NCI-H524 treated with DMSO at 0.1 percent for 48 hours (cell line): ENCODE measurements at places on chromosomes 4 and X.

DNA sequence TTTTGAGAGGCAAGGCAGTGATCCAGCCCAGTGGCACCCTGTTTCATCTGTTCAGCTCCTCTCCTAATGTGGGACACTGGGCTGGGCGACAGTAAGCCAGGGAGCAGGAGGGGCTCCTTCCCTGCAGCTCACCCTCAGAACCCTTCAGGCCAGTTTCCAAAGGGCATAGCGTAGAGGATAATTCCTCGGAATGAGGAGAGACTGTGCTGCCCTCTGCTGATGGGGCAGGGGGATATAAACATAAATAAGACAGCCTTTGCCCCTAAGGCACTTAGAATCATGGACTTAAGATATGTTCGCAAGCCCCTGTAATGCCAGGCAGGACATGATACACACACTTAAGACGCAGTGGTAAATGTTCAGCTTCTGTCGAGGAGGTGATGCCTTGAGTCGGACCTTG, 27.9 kb upstream of the ZNF185 start:
- no peak for DNase-seq

GRCh38 chr4:118972167-118972566, 83.5 kb downstream of the SYNPO2 start:
- no peak for DNase-seq

GRCh38 chr4:28675582-28675981, 1814.9 kb downstream of the STIM2 start:
- DNase-seq: no peak

DNA sequence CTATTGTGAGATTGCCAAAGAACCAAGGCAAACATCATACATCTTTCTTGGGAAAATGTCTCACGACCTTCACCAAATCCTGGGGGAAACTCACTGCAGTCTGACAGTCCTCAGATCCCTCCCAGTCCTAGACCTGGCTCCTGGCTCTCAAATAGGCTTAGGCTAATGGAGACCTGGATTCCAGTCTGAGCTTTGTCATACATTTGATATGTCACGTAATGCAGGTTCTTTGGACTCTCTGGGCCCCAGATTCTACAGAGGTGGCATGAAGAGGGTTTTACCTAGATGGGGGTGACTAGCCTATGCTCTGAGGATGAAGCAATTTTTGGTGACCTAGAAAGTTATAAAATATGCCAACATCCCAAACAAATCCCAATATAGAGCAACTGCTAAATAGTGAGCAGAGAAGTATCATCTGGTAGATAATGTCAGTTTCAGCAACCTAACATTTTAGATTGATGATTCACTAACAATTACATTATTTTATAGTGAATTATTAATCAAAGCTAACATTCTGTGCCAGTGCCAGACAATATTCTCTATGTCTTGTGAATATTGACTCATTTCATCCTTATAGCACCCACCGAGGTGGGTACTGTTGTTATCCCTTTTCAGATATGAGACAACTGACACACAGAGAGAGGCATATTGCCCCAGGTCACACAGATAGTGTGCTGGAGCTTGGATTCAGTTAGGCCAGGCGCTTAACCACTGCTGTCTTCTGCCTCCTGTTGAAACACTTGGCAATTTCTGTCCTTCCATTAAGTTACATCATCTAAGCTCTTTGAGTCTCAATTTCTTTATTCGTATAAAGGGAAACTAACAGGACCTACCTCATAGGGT, 195.4 kb upstream of the MAMLD1 start:
- DNase-seq: no peak

- DNase-seq: no peak
Observed at GRCh38 chrX:3651277-3651676, 62.2 kb downstream of the PRKX start.

DNA sequence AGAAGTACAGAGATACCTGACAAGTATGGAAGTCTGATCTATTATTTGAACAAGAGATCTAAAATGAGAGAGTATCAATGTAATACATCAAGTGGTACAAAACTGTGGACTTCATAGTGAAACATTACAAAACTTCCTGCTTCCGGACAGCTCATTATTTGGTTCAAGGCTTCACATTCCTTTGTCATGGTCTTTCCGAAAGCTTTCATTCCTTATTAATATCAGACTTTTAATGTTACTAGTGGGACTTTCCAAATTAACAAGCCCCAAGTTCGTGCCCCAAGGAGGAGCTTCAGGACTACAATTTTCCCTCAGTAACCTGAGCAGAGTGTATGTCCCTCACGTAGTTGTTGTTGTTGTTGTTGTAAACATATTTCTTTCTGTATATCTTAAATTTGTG, 1.2 kb downstream of the CHIC2 start:
- no peak for DNase-seq
